Mucosa of descending colon (tissue), 3 donors: ENCODE measurements at places on chromosomes 5 and 9. TPM values are rescaled to one million over a fixed set of nuclear protein-coding genes. Genes with fewer than 3 reads are reported as not detected.

- DNase-seq = no peak
These were observed 66.4 kb downstream of the PIK3R1 start for GRCh38 chr5:68282001-68282400.

DNA sequence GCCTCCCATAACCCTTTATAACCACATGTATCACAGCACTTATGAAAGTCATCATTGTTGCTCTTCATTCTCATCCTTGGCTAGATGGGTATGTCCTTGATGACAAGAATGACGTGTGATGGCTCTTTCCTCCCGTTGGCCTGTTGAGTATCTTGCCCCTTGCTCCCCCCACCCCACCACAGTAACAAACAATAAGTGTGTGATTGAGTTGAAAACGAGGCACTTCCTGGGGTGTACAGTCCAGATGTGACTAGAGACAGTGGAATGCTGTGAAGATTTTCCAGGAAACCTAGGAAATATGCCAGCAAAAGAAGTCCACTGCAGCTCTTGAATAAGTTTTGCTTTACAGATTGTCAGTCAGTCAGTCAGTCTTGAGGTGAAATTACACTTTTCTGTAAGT lies 262.5 kb downstream of the ELAVL2 start:
- no peak for DNase-seq

GRCh38 chr5:145971108-145971507 lies 34.7 kb downstream of the SH3RF2 start:
- no peak for DNase-seq

DNA sequence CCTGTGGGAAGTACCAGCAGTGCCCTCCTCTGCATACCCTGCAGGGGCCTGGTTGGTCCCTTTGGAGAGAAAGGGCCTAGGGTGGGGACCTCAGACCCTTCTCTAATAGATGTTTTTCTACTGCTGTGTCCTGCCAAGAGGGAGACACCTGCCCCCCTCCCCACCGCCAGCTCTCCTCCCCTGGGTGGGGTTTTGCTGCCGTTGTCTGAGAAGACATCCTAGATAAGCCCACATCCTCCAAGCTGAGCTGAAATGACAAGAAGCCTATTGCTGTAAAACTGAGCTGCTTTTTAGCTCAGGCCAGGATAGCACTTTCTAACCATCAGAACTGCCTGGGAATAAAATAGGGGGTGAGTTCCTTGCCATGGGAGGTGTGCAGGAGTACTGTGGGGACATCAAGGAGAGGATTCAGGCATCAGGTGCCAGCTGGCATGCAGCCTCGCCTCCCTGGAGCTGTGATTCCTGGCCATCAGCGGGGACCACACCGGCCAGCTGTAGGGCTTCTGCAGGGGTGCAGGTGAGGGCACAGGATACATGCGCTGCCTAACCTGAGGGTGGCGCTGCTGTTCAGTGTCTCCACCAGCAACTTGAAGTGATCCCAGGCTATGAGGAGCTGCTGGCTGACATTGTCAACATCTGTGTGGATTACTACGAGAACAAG lies 37.9 kb downstream of the CYFIP2 start:
- DNase-seq = no peak

- DNase-seq = no peak
These were observed 367.6 kb downstream of the PDE4D start for GRCh38 chr5:59525957-59526356.

- no peak for DNase-seq
These were observed 1063.5 kb upstream of the DMAC1 start for GRCh38 chr9:8863069-8863468.

DNA sequence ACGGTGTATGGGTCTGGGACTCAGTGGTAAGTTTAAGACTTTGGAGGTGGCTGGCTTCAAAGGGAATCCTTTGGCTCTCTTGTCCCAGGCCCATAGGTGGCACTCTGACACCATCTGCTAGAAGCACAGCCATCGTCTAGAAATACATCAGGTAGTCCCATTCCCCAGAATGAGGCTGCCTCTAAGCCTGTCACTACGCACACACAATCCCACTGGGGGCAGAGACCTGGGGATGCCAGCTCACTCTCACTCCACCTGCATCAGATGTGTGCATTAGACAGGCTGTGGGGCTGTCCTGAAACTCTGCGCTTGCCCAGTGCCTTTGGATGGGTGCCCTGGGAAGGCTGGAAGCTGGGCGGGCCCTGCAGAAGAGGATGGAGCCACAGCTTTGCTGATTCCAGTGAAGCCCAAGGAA lies 127.5 kb upstream of the PANK3 start:
- DNase-seq = no peak

Gene PCDH12
- 3.2 TPM for total RNA-seq

Gene PCDHGA8
- 3.8 TPM for total RNA-seq

Gene FCN1
- 3.3 TPM for total RNA-seq
